ENCODE measurements at places on chromosomes 13 and 19. TPM values are rescaled to one million over a fixed set of nuclear protein-coding genes. Genes with fewer than 3 reads are reported as not detected.
A peak's percentile ranks its signal among the peaks of the same experiment; 100 is the strongest.

GRCh38 chr13:65943024-65943423 lies 1287.1 kb downstream of the PCDH9 start:
- DNase-seq = no peak

DNA sequence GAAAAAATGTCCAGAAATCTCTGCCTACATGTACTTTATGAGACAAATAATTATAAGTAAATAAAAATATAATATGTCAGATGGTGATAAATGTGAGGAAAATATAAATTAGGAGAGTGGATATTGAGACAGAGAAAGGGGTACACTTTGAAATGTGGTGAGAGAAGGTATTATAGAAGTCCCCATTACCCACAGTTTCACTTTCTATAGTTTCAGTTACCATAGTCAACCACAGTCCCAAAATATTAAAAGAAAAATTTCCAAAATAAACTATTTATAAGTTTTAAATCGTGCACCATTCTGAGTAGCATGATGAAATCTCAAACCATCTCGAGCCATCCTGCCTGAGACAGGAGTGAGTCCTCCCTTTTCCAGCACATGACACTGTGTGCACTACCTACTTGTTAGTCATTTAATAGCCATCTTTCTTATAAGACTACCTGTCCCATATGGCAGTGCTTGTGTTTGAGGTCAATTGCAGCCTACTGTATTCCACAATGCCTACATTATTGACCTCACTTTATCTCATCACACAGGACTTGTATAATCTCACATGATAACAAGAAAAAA lies 653.7 kb downstream of the DACH1 start:
- DNase-seq = no peak

- DNase-seq = no peak
These were observed 374.6 kb upstream of the ARGLU1 start for GRCh38 chr13:106942563-106942962.

DNA sequence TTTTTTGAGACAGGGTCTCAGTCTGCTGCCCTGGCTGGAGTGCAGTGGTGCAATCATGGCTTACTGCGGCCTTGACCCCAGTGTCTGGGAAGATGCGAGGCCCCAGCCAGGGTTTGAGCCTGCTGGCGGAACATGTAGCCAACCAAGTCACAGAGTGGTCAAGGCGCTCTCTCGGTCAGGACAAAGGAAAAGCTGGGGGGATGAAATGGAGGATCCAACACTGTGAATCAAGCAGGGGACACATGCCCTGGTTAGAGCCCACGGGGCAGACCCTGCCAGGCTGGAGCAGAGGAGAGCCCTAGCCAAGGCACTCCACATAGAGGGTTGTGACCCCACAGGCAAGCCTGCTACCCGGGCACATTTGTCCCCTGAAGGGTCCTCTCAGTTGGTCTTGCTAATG lies 10.1 kb downstream of the TUBA3C start:
- DNase-seq = no peak

DNA sequence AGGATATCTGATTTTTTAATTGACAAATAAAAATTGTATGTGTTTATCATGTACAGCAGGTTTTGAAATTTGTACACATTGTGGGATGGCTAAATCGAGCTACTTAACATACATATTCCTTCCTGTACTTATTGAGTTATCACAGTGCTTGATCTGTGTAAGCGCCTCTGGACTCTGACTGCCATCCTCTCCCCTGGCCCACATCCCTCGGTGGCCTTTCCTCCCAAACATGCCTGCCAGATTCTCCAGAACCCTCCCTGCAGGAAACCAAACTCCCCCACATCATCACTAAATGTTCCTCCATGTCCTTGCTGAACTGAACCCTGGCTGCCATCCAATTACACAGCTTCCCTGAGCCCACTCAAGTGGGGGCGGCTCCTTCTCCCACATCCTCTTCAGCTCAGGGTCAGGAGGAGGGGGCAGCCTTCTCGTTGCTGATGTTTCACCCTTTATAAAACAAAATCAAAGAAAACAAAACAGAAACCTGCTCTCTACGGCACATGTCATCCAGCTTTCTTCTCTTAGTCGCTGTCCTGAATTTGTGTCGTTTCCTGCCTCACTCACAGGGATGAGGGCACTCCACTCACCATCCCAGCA lies 97.1 kb upstream of the SPATA13 start:
- DNase-seq = peak; percentile 44

The ZNF497 gene
- 0.27 TPM for polyA plus RNA-seq

The PPP6R1 gene
- polyA plus RNA-seq = 31.7 TPM

The TUBA3C gene
- polyA plus RNA-seq = 0.14 TPM

The ZNF100 gene
- 1.7 TPM for polyA plus RNA-seq

The MEIOSIN gene
- polyA plus RNA-seq = 0.41 TPM
